ENCODE measurements at places on chromosomes 16 and 17. TPM values are rescaled to one million over a fixed set of nuclear protein-coding genes. Genes with fewer than 3 reads are reported as not detected.

Gene G6PC1
- not detected for total RNA-seq

Gene CTCF
- total RNA-seq: 35.7 TPM

Gene ZG16B
- 1.3 TPM for total RNA-seq

Gene GNG13
- total RNA-seq: not detected

Gene PSKH1
- total RNA-seq: 18.9 TPM

Gene SLC47A1
- total RNA-seq: 23.5 TPM

Gene PPP1R1B
- not detected for total RNA-seq

Gene ALDH3A1
- total RNA-seq: 990 TPM

Gene INCA1
- total RNA-seq: 1.1 TPM

Gene DNAAF8
- total RNA-seq: 0.75 TPM

Gene OTOP2
- total RNA-seq: not detected

Gene TMEM208
- total RNA-seq: 94.3 TPM

Gene PAQR4
- total RNA-seq: 45.1 TPM

Gene KRT32
- total RNA-seq: not detected

Gene OTOA
- total RNA-seq: 0.14 TPM

Gene APPBP2
- 14.8 TPM for total RNA-seq

Gene TMEM235
- not detected for total RNA-seq

Gene TMC8
- 0.41 TPM for total RNA-seq

Gene CPNE7
- total RNA-seq: 75.2 TPM

Gene CACNG4
- total RNA-seq: 13.9 TPM

Gene CLEC18A
- total RNA-seq: 0.25 TPM

Gene ZNF624
- total RNA-seq: 1.6 TPM

Gene MT1F
- total RNA-seq: 26.2 TPM

Gene RPS6KB1
- 41.1 TPM for total RNA-seq

Gene RASL10B
- not detected for total RNA-seq

Gene ABCA9
- total RNA-seq: not detected

Gene LITAFD
- total RNA-seq: not detected
